ENCODE measurements at places on chromosomes 16 and 17.

GRCh38 chr16:1069154-1069553 lies 3.4 kb upstream of the SSTR5 start:
- DNase-seq: no peak

DNA sequence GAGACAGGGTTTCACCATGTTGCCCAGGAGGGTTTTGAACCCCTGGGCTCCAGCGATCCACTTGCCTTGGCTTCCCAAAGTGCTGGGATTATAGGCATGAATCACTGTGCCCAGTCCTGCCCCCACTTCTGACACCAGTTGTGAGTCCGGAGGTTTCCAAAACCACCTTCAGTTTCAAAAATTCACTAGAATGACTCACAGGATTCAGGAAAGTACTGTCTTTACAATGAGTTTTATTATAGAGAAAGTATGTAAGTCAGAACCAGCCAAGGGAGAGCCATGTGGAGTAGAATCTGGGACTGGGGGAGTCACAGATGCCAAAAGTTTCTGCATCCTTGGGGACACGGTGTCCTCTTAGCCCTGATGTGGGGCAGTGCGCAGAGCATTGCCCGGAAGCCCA lies 55.1 kb downstream of the PLD6 start:
- peak; percentile 47 for DNase-seq

DNA sequence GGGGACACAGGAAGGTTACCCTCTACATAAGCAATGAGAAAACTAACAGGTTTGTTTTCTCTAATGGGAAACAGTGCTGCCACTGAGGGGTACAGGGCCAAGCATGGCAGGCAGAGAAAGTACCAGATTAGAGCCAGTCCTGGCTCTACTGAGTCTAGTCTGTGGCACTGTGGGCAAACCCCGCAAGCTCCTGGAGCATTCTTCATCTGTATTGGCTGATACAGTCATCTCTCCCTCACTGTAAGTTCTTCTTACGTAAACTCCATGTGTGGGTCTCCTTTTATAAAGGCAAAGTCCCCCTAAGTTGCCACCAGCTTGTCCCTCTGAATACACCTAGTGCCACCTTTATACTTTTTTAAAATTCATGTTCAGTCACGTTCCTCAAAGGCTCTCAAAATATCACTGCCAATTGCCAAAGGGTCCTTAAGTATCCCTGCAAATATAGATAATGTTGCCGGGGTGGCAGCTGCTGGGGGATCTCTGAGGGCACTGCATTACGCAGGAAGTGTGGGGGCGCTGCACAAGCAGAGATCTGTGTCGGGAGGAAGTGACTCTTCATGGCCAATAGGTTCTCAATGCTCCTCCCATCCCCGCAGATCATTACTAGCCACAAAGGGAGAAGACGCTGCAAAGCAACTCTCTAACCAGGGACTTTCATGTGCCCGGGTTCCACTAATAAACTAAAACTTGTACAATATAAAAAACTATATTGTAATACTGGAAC lies 18.8 kb downstream of the XPO6 start:
- peak; percentile 79 for DNase-seq

DNA sequence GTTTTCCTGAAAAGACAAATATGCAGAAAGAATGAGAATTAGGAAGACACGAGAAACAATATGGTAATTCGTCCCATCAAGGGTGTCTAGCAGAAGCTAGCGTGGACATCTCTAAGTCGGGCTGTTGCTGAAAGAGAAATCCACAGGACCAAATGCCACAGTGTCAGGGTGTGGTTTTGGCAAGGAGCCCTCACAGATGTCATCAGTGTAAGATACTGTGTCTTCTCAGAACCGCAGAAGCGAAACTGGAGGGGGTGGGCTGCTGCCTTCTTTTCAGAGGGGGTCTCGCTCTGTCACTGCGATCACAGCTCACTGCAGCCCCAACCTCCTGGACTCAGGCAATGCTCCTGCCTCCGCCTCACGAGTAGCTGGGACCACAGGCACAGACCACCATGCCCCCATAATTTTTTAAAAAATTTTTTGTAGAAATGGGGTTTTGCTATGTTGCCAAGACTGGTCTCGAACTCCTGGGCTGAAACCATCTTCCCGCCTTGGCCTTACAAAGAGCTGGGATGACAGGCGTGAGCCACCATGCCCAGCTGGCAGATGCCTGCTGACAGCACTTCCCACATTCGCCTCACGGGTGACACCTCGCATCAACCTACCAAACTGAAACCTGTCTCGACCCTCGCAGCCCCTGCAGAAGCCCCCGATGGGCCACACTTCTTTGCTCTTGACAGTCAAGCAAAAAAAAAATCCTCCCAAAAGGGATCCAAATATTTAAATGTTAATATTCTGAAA lies 26.2 kb downstream of the TRAP1 start:
- DNase-seq: no peak

DNA sequence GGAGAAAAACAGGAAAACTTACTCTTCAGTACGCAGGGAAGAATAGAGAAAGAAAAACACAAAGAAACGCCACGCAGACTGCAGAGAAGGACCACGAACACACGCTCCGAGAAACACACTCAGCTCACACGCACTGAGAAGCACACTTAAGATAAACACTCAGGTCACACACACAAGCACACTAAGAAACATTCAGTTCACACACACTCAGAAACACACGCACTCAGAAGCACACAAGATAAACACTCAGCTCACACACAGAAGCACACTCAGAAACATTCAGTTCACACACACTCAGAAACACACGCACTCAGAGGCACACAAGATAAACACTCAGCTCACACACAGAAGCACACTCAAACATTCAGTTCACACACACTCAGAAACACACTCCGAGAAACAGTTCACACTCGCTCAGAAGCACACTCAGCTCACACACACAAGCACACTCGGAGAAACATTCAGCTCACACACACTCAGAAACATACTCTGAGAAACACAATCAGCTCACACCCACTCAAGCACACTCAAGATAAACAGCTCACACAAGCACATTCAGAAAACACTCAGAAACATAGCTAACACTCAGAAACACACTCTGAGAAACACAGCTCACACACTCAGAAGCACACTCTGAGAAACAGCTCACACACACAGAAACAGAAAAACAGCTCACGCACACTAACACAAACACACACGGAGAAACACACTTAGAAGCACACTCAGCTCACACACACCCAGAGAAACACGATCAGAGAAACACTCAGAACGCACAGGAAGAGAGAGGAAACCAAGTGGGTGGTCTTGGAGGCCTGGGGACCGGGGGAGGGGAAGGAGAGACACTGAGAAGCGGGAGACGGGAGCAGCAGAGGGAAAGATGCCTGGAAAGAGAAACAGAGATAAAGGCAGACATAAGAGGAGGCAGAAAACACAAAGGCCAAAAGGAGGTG lies 908 bp downstream of the TMEM98 start:
- no peak for DNase-seq
